ENCODE measurements at places on chromosomes 6 and 20.

DNA sequence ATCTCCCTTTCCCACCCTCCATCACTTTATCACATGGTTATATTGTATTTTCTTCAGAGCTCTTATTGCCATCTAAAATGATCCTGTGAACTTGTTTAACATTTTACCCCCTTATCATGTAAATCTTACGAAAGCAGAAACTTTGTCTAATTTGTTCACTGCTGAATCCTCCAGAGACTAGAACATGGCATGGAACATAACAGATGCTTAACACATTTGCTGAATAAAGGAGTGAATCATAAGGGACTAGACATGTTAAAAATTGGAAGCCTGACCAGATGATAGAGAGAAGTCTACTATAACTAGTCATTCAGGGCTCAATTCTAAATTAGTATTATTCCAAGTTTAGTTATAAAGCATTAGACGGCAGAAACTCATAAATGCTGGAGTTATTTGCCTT lies 73.3 kb downstream of the MAN1A1 start:
- no peak for DNase-seq

GRCh38 chr6:118179048-118179447 lies 272.0 kb downstream of the SLC35F1 start:
- no peak for DNase-seq

GRCh38 chr6:154157706-154158105 lies 118.7 kb downstream of the OPRM1 start:
- no peak for DNase-seq

DNA sequence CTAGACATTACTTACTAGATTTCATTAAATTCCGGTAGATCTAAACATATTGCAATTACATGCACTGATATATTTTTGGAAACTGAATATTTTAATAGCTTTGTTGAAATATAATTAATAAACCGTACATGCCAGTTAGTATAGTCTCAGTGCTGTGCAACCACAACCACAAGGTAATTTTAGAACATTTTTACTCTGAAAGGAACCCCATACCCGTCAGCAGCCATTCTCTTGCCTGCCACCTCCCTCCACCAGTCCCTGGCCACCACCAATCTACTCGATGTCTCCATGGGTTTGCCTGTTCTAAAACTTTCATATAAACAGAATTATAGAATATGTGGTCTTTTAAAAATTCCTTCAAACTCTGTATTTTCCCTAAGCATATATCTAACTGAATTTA lies 293.9 kb downstream of the THBS2 start:
- DNase-seq, result no peak

GRCh38 chr6:63063631-63064271 lies 147.5 kb upstream of the FKBP1C start:
- DNase-seq, result no peak

DNA sequence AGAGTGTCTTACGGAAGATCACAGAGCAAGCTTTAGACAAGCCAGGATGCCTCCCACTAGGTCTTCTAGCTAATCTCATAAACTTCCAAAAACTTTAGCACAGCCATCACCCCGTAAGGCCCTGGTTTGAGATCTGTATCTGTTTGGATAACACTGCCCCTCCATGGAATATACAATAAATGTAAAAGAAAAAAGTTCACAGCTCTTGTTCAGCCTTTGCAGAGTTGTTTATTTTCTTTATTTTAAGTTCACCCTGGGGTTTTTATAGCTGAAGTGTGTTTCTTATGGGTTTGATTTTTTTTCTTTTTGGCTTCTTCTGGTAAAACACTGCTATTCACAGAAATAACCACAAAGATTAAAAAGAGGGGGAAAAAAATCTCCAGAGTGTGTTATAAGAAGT lies 125.6 kb downstream of the EYA2 start:
- no peak for DNase-seq

DNA sequence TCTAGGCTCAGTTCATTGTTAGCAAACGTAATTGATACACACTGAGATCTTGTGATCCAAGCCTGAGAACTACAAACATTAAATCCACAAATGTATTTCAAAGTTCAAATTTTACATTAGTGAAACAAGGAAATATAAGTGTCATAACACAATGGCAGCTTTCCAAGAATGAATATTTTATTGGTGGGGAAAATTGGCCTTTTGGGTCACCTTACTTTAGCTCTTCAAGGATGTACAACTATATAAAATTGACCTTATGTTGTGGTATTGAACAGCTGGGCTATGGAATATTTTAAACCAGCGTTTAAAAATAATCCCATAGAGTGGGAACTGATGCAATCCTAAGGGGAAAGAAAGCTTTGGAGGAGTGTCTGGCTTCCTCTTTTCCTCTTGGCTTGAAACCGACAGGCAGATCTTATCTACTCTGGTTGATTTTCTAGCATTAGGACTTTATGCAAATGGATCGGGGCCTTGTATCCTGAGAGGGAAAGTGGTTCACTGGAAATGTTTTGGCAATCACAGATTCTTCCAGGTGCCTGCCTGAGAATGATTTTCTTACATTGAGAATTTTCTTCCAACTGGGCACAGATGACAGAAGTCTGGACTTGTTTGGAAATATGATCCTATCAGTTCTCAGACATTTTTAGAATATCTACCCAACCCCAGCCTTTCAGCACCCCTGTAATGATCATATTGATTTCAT lies 184.8 kb upstream of the ECI2 start:
- DNase-seq, result no peak

- no peak for DNase-seq
Measured at GRCh38 chr6:142918339-142919042, 26.5 kb downstream of the HIVEP2 start.

DNA sequence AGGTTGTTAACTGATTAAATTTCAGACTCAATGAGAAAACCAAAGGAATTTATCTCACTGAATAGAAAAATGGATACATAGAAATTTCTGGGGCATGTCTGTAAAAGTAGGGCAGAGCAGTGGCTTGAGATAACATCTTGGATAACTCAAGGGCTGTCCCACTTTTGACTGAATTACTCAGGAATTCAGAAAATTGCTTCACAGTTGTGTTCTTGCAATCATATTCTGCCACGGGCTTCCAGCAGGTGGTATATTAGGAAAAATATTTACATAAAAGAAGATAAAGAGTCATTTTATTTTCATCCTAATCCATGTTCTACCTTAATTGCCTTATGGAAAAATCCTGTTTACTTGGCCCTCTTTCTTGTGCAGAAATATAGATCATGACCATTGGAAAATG lies 156.4 kb upstream of the AKIRIN2 start:
- DNase-seq, result no peak

DNA sequence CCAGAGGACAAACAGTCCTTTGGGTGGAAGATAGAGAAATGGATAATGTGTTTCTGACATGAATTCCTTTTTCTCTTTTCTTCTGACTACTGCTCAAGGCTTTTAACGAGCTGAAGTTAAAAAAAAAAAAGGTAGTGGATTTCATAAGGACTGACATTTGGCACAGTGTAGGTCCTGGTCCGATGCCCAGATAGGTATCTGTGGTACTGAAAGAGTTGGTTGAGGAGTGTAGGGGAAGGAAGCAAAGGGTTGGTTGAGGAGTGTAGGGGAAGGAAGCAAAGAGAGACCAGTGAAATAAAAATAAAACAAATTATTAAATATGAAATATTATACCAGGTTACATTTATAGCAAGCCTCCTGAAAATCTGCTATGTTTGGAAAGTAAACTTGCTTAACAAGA lies 11.8 kb downstream of the UTRN start:
- DNase-seq, result no peak

GRCh38 chr6:43758617-43759050 lies 11.4 kb upstream of the VEGFA start:
- no peak for DNase-seq

DNA sequence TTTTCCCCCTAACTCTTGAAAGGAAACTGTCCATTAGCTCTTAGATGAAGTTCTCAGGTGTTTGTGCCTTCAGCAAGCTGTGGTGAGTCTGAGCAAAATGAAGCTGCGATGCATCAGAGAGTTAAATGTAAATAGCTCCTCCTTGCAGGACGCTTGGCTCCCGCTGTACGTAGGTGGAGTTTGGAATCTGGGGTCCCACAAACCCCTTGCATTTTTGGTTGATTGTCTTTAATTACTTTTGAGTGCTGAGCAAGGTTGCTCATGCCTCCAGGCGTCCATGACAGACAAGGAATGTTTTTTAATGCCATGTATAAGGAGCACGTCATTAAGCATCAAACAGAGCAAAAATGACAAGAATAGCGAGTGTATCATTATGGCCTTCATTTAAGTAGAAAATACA lies 300.5 kb downstream of the TFAP2C start:
- DNase-seq, result no peak

GRCh38 chr6:4929097-4929718 lies 74.6 kb downstream of the RPP40 start:
- DNase-seq, result no peak

GRCh38 chr6:170307080-170307545 lies 555 bp downstream of the FAM120B start:
- DNase-seq, result no peak

DNA sequence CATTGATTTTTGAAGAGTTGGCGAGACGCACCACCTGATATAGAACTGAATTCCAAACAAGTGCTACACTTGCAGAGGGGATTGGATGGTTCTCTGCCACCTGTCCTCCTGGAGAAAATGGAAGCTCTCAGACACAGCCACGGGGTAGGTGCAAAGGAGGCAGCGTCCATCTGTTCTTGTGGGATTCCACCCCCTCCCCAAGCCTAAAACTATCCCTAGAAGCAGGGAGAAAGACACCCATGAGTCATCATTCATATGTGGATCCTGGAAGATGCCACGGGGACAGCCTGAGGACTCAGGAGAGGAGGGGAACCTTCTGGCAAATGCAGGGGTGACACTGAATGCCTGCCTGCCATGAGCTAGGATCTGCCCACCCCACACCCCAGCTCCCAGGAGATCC lies 171.3 kb upstream of the CST7 start:
- DNase-seq, result no peak

DNA sequence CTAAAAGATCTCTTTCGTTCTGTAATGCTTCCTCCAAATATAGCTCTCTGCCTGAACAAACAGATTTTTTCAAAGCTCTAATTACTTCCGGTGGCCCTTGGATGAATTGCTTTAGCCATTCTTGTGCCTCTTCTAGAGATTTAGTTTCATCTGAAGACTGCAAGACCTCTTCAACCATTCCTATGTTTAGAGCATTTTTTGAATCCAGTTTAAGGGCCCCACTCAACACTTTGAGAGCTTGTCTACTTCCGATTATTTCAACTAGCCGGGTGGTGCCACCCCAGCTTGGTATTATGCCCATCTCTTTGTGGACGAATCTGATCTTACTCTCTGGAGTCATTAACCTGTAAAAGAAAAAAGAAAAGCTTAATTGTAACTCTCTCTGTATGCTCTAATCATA lies 23.3 kb downstream of the RNF146 start:
- no peak for DNase-seq

GRCh38 chr20:57638173-57638894 lies 18.1 kb upstream of the ZBP1 start:
- no peak for DNase-seq

- DNase-seq, result no peak
Measured at GRCh38 chr6:75619230-75619899, 17.7 kb downstream of the SENP6 start.

DNA sequence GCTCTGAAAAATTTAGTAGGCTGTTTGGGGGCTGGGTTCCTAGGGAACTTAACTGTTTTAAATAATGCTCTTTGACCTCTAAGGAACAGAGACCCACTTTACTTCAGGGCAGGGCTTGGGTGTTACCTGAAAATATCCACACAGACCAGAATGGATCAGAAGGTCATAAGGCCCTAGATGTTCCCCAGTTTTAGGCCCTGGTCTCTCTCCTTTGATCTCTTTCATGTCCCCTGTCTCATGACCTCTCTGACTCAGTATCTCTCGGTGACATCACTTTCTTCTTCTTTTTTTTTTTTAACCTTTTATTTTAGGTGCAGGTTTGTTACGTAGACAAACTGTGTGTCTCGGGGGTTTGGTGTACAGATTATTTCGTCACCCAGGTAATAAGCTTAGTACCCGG lies 272.1 kb upstream of the SGK1 start:
- no peak for DNase-seq

- DNase-seq, result no peak
Measured at GRCh38 chr6:168307015-168307694, 12.4 kb downstream of the DACT2 start.

DNA sequence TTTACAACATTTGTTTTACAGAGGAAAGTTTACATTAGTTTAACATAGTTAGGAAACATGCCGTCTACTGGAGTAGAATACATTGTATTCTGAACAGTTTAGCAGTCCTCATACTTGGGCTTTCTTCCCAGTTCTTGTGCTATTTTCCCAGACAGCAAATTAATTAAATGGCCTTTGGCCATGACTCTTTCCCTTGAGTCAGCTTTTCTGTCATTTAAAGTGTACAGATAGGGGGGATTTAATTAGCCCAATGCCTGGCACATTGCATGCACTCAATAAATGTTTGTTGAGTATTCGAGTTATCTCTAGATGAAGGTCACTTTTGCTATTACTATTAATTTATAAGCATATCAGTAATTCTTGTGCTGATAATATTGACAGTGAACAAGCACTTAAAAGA lies 1.6 kb downstream of the TMEM244 start:
- DNase-seq, result no peak

- no peak for DNase-seq
Measured at GRCh38 chr6:130847001-130847910, 20.1 kb downstream of the SMLR1 start.

- no peak for DNase-seq
Measured at GRCh38 chr6:36131511-36132245, 1.4 kb downstream of the MAPK13 start.

DNA sequence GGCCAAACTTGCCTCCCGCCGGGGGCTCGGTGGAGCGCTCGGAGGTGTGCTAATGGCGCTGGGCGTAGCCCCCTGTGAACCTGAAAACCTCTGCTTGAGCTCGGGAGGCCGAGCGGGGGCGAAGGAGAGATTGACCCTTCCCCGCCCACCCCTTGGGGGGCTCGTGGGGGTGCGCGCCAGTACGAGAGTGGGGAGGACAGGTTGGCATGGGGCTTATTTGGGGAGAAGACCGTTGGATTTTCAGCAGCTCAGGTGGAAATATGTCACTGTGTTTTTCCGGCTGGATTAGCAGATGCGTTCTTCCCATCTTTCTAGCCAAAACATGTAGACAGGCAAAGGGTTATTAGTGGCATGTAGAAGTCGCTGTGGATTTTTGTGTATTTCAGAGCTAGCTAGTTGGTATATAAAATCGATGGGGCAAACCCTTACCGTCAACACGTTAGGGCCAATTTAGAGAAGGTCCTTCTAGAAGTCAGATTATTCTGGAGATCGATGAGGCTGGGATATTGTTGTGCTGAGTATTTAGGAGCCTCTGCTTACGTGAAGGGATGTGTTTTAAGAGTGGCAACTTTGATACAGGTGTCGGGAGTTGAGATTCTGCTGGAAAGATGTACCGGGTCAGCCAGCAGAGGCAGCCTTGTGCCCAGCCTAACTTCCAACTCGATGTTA lies 525 bp downstream of the NCOA7 start:
- DNase-seq, result no peak

GRCh38 chr6:35512006-35512405 lies 690 bp downstream of the TULP1 start:
- DNase-seq, result no peak

Measured in keratinocyte (primary cell).